ENCODE measurements at places on chromosomes 4 and X.

- peak; percentile 33 for DNase-seq
Observed at GRCh38 chr4:165627128-165627527, 245.9 kb upstream of the TLL1 start.

GRCh38 chr4:185416955-185417354, 8.8 kb downstream of the UFSP2 start:
- no peak for DNase-seq

- no peak for DNase-seq
Observed at GRCh38 chrX:132532097-132532496, 43.3 kb upstream of the MBNL3 start.

DNA sequence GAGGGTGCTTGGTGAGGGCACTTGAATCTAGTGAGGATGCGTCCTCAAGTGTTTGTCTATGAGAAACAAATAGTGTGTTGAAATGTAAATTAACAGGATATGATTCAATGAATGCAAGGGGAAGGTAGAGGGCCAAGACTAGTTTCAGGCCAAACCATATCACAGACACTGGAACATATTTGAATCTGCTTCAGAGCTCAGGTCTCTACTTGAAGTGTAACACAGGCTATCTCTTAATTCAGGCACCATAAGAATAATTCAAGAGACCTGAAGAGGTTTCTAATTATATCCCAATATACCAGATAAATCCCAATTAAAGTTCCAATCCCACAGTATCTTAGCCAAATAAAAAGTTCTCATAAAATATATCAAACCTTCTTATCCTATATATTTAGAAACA, 146.5 kb upstream of the INTU start:
- DNase-seq = no peak

GRCh38 chr4:181301735-181302710, 941.2 kb upstream of the TENM3 start:
- DNase-seq = peak; percentile 9

DNA sequence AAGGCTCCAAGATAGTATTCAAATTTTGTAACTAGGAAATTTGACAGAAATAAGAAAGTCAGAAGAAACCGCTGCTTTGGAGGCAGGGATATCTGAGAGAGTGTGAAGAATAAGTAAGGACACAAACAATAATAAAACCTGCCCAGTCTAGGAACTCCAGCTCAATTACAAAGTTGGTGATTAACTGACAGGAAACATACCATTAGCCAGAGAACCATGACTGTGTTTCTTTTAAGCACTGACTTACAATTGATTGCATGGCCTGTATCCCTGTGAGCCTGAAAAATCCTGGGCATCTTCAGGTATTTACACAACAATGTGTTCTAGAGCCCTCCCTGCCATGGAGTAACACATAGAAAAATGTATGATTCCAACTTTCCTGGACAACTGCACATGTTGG, 127.4 kb downstream of the GRIA3 start:
- no peak for DNase-seq

- DNase-seq = peak; percentile 12
Observed at GRCh38 chr4:24067367-24068193, 177.7 kb upstream of the PPARGC1A start.

- DNase-seq = no peak
Observed at GRCh38 chr4:1008840-1009541, 2.4 kb upstream of the FGFRL1 start.

DNA sequence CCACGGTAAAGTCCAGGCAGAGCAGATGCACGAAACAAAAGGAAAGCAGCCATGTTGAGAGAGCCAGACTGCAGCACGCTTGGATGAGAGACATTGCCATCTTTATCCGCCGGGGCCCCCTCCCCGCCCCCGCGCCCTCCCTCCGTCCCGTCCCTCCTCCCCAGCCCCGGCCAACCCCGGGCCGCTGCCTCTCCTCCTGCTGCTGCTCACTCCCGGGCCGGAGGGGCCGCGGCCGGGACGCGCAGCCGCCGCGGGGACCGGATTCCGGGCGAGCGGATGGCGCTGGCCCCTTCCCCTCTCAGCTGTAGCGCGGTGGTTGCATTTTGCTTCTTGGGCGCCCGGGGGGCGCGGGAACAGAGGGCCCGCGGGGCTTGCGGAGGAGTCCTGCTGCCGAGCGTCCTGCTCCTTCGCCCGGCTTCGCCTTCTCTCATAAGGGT, 542 bp downstream of the RNF150 start:
- DNase-seq = peak; percentile 34

- DNase-seq = no peak
Observed at GRCh38 chr4:83405844-83406816, 49.5 kb downstream of the HELQ start.

GRCh38 chrX:10165580-10166247, 8.9 kb downstream of the CLCN4 start:
- DNase-seq = peak; percentile 31

GRCh38 chr4:156193800-156194199, 240.1 kb upstream of the CTSO start:
- no peak for DNase-seq

- no peak for DNase-seq
Observed at GRCh38 chr4:86100539-86101215, 259.2 kb downstream of the MAPK10 start.

- DNase-seq = peak; percentile 36
Observed at GRCh38 chr4:55947254-55947882, 1.4 kb upstream of the CEP135 start.

DNA sequence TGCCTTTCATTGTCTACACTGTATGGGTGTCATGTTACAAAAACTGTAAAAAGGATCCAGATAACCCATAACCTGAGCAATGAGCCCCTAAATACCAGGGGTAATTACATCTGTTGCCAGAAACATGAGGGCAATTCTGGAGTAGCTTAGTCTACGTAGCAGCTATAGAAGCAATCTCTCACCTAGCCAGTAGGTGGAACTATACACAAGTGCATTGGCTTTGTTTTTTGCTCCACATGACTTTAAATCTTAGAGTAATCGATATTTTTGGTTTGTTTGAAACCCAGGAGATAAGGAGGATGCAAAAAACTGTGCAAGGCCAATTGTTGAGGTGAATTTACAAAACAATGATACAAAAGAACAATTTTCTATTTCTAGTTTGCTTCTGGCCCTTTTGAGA, 57.5 kb downstream of the GPR82 start:
- peak; percentile 48 for DNase-seq

- no peak for DNase-seq
Observed at GRCh38 chrX:40720339-40720738, 15.0 kb downstream of the MED14 start.

- no peak for DNase-seq
Observed at GRCh38 chrX:122817321-122817955, 366.6 kb upstream of the GRIA3 start.

DNA sequence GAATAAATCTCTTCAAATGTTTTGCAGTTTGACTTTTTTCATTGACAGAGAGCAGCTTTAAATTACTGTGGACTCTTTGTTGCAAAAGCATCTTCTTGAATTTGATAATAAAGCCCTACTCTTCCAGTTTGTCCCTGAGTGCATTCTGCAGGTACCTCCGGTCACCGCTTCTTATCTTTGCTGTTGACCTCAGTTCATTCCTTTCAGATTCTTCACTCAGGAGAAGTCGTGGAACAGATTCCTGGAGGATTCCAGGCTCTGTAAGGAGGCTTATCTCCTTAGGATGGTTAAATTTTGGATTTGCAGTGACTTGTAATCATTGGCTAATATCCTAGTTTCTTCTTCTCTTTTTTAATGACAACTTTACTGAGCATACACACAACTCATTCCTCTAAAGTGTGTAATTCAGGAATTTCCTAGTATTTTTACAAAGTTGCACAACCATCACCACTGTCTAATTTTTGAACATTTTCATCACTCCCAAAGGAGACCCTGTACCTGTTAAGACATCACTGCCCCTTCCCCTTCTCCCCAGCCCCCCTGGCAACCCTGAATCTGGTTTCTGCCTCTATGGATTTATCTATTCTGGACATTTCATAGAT, 22.0 kb downstream of the TBL1X start:
- DNase-seq = peak; percentile 9

DNA sequence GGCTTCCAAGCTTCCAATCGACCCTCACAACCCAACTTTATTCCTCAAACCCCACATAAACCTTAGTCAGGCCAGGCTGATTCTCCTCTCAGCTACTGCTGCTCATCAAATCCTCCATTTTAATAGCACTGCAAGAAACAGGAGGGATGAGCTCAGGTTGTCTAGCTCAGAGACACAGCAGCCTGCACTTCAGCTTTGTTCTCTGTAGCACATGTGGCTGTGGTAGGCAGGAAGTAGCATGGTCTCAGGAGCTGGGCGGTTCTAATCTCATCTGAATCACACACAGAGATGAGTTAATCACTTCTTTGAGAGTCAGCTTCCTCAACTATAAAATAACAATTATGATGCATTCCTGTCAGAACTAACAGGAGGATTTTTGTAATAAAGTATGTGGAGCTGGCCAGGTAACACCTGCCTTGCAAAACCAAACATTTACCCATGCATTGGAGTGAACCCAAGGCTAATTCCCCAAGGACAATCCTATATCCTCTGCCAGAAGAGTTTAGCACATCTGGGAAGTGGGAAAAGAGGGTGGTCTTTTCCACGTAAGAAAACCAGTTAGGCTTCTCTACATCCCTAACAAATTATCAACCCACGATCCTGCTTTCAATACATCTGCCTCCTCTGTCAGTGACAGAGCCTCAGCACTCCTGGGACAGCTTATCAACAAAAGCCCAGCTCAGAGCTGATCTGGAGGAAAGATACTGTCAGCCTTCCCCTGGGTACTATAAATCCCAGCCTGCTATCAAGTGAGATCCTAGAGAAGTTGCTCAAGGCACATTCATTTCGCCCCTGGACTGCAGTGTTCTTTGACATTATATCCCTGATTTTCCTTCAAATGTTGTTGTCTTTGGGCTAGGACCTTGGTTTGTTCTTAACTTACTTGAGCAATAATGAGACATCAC, 32.8 kb downstream of the ELOVL6 start:
- DNase-seq = peak; percentile 35

- no peak for DNase-seq
Observed at GRCh38 chr4:55673424-55673823, 37.3 kb upstream of the NMU start.

GRCh38 chrX:110491846-110492620, 133.4 kb downstream of the RTL9 start:
- no peak for DNase-seq

- no peak for DNase-seq
Observed at GRCh38 chr4:11415409-11416070, 13.2 kb downstream of the HS3ST1 start.

DNA sequence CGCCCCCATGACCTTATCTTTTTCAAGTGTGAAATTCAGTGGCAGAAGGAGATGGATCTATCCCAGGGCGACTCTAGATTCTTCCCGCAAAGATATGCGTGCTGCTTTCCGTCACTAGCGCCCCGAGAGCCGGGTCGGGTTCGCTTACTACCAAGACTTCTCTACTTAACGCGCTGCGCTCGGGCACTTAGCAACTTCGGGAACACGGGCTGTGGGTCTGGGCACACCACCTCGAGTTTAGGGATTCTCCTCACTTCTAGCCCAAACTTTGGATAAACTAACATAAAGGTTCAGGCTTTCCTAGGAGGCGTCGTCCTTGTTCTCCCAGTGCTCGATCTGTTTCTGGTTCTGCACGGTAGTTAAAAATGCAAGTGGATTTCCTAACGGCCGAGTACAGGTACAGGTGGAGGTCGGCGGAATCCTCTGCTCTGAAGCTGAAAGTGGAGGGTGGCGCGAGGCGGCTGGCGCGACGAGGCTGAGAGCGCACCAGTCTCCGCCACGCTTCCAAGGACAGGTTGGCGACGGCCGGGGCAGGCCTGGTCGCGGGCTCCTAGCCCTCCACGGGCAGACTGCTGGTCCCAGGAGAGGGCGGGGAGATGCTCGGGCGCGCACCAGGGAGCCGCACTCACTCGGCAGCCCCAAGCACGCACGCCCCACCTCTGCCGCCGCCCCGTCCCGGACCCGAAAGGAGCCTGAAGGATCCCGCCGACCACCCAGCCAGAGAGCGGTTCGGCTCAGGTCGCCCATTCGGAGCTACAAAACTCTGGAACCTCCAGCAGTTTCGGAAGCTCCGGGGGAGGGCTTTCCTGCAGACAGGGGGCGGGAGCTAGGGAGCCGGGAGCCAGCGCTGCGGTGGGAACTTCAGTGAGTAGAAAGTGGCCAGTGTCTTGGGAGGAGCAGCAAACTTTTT, 100.8 kb upstream of the TENM3 start:
- DNase-seq = peak; percentile 50

GRCh38 chr4:182145334-182145905, 97.8 kb upstream of the TENM3 start:
- DNase-seq = no peak

All from cardiac fibroblast (primary cell).